Hematopoietic multipotent progenitor cell treated with erythropoietin and hydrocortisone succinate and interleukin-3 and kit ligand, for 4 days (in vitro differentiated cells): ENCODE measurements at places on chromosomes 1 and 21.

DNA sequence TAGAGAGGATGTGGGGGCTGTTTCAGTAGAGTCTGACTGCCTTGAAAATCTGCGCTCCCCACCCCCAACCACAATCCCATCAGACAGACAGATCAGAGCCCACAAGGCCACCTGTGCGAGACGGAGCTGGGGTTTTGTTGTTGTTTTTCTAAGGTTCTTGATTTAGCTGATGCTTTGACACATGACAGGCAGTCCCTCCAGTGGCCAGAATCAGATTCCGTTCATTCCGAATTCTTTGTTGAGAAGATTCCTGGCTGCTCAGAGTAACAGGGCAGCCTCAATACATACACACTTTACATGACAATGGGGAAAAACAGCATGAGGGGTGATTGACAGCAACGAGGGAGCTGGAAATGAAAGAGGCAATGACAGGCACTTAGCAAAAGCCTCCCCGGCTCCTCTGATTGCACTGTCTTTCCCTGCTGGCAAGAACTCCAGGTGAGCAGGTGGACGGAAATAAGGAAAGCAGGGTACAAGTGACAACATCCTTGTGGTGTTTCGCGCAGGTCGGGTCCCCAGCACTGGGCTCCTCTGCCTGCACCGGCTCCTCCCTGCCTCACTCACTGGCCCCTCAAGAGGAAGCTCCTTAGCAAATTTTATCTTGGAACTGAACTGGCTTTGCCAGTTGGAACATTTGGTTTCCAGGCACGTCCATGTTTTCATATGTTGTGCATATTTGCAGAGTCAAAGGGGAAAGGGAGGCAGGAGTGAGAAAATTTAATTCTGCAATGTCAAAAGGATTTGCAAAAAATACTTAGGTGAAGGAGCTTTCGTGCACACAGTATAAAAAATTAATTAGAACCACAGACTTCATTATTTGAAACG is 148.7 kb downstream of the PGBD5 start:
- peak; percentile 43 for DNase-seq

GRCh38 chr1:159185121-159185520 is 13.7 kb downstream of the CADM3 start:
- DNase-seq = no peak

GRCh38 chr1:23823767-23824166 is 1.5 kb downstream of the HMGCL start:
- DNase-seq = no peak

DNA sequence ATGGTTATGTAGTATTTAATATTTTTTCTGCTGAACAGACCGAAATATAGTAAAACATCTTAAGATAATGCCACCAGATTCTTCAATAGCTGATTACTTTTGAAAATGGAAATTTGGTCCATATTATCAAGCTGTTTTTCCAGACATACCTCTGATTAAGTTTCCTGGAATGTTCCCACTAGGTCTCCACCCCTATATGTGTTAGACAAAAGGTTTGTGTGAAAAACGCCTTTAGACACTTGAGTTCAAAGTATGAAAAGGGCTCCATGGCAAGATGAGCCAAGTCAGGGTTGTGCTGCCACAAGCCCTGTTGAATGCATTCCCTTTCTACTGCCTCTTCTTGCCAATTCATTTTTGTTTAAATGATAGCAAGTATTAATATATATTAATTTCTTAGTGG is 52.7 kb downstream of the ZBTB17 start:
- DNase-seq = no peak

DNA sequence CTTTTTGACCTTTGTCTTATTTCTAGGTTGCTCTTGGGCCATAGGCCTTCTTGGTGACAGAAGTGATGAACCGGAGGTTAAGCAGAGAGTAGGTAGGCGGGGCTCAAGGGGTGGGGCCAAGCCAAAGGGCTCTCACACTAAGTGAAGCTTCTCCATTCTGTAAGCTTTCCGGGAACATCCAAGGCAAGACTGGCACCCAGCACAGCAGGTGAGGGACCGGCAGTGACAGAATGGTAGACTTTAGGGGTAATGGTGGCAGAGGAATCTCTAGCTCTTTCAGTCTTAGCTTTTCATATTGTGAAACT is at the start of gene TNFAIP8L2:
TSS of gene TNFAIP8L2 (plus strand) at position 135 of the 305 bp plus-strand sequence. CDS start 2,049 bp downstream, outside the sequence.
- DNase-seq = peak; percentile 94

DNA sequence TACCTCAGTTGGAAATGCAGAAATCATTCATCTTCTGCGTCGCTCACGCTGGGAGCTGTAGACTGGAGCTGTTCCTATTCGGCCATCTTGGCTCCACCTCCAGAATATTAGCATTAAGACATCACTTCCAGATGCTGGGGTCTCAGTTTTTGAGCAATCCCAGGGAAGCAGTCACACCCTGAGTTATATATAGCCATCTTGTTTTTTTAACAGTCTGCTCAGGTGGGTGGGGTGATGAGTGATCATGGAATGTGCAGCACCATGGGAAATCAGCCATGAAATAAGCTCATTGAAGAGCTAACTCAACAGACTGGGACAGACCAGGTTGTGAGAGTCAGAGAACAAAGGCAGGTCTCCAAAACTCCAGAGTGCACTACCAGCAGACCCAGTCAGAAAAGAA is 27.0 kb upstream of the HMGB4 start:
- no peak for DNase-seq

- no peak for DNase-seq
These were observed 159.3 kb downstream of the TTLL7 start for GRCh38 chr1:83839566-83840173.

GRCh38 chr1:1373815-1374588 is 1.0 kb downstream of the AURKAIP1 start:
- no peak for DNase-seq

DNA sequence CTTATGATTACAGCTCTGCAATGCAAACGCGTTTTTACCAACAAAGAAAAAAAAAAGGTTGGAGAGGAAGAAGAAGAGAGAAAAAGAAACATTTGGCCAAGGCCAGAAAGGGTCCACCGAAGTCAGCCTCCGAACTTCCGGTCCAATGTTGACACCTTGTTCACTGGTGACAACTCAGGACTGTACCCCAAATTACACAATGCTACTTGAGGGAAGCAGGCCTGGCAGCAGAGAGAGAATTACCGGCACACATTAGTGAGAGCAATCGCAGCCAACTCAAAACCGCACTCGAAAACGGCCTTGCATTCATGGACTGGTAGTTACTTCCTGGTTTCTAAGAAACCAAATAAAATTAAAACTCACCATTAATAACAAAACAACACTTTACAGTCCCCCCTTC is 652.5 kb downstream of the KIF26B start:
- DNase-seq = peak; percentile 70

GRCh38 chr1:197725044-197725443 is 50.2 kb downstream of the DENND1B start:
- DNase-seq = peak; percentile 64

GRCh38 chr1:94314222-94314858 is 77.0 kb upstream of the ARHGAP29 start:
- no peak for DNase-seq

- DNase-seq = no peak
These were observed 172.9 kb upstream of the ESRRG start for GRCh38 chr1:216896146-216896545.

DNA sequence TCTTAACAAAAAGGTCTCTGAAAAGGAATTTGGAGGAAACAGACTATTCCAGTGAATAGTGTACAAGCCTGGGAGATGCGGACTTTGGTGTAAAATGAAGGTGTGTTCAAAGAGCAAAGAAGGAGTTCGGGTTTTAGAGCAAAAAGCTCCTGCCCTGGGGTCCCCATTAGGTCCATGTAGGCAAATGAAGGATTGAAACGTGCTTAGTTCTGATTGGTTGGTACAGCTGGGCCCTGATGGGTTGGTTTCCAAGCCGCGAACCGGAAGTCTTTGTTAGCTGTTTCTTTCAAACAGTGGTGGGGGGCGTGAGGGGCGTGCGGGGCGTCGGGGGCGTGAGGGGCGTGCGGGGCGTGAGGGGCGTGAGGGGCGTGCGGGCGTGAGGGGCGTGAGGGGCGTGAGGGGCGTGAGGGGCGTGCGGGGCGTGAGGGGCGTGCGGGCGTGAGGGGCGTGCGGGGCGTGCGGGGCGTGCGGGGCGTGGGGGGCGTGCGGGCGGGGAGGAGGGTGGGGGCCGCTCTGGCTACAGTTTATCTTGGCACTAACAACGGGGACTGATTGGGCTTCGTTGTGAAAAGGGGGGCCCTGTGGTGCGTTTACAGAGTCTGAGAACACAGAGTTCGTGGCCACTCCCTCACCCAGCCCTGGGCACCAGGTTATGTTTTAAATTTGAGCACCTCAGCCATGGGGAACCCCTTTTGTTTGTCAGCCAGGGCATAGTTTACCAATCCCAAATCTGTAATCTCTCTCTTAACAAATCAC is 29.4 kb downstream of the LRRC3 start:
- DNase-seq = no peak

GRCh38 chr1:67652800-67653199 is 32.2 kb upstream of the GADD45A start:
- peak; percentile 17 for DNase-seq

GRCh38 chr1:63742526-63742925 is 31.3 kb upstream of the ROR1 start:
- DNase-seq = peak; percentile 10

- no peak for DNase-seq
These were observed 387.4 kb upstream of the PKN2 start for GRCh38 chr1:88296642-88297041.

GRCh38 chr21:44434568-44434925 is 20.8 kb upstream of the LRRC3 start:
- no peak for DNase-seq

GRCh38 chr21:41143596-41144325 is 24.2 kb upstream of the BACE2 start:
- DNase-seq = no peak

DNA sequence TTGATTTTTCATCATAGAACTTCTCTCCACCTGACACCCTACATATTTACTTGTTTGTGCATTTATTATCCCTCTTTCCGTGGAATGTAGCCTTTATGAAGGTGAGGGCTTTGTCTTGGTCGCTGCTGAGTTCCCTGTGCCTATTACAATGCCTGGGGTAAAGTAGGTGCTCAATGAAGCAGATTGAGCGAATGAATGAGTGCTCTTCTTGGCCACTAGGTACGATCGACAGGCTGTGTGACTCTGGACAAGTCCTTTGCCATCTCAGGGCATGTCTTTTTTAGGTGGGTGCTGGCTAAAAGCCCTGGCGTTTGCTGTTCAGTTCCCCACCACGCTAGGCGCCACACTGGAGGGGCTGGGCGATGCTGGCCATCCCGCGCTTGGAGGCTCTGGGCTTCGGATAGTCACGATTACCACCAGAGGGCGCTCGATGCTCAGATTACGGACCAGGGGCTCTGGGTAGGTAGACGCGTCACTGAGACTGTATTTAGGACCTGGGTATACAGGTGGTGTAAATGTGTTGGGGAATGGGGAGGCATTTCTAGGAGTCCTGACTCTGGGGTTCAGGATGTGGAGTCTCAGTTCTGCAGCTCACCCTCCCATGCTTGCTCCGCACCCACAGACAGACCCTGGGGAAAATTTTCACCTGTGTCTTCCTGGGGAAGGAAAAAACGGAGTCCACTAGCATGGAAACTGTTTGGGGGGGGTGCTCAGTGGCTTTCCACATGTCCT is 71.0 kb upstream of the CSF3R start:
- DNase-seq = peak; percentile 87

GRCh38 chr1:2041305-2041704 is 8.9 kb upstream of the PRKCZ start:
- DNase-seq = no peak

GRCh38 chr1:22537441-22538139 is 25.7 kb upstream of the EPHA8 start:
- peak; percentile 26 for DNase-seq

DNA sequence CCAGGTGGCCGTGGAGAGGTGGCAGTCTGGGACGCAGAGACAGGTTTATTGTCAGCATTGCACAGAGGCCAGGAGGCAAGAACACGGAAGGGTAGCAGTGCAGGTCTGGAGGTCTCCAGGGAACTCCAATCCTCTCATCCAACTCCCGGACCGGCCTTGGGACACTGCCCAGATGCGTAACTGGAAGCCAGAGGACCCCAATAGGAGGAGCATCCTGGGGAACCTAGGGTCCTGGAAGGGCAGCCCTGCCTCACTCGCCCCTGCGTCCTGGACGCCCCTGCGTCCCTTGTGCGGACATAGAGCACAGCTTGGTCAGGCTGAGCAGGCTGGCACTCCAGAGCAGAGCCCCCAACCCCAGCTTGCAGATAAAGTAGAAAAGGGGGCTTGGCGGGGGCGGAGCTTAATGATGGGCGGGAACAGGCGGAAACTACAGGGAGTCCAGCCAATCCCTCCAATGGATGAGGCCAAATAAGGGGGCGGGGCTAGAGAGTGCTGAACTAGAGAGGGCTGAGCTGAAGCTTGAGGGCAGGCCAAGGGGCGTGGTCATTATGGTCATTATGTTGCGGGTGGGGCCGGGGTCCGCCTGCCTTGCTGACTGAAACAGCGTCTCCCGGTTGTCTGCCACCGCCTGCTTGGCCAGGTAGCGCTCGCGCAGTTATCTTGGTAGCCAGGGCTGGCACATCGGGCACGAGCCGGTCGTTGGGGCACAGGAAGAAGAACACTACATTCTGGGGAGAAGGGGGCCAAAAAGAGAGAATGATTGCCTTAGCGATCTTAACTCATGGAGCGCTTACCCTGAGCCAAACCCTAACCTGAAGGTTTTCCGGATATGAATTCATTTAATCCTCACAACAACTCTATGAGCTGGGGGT is 3.7 kb upstream of the ARHGEF19 start:
- peak; percentile 97 for DNase-seq

DNA sequence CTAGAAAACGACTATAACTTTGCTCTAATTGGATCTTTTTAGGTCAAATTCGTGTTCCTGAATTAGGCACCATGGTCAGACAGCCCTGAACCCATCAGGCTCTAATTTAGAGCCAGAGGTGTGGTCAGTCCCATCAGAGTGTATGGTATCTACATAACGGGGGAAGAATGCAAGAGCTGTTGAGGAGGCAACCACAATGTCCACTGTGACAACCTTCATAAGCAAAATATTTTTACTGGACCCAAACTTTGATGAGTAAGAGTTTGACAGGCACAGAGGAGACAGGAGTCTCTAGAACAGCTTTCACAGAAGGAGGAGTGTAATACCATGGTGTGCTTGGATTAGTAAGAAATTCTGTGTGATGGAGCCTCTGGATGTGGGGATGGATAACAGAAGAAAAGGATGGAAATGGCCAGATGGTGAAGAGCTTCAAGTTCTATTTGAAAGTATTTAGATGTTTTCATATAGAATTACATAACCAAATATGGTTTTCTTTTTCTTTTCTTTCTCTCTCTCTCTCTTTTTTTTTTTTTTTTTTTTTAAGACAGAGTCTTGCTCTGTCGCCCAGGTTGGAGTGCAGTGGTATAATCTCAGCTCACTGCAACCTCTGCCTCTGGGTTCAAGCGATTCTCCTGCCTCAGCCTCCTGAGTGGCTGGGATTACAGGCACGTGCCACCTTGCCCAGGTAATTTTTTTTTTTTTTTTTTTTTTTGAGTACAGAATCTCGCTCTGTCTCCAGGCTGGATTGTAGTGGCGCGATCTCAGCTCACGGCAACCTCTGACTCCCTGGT is 24.9 kb downstream of the UBE2U start:
- DNase-seq = no peak

- peak; percentile 22 for DNase-seq
These were observed 62.2 kb downstream of the LRRC40 start for GRCh38 chr1:70143048-70143659.

- DNase-seq = peak; percentile 57
These were observed 23.9 kb downstream of the GPR161 start for GRCh38 chr1:168112673-168113305.

- DNase-seq = no peak
These were observed 58.4 kb downstream of the DYRK1A start for GRCh38 chr21:37425001-37425400.

- DNase-seq = no peak
These were observed 12.9 kb upstream of the DNASE2B start for GRCh38 chr1:84385347-84385746.

- no peak for DNase-seq
These were observed 7.1 kb upstream of the RGS16 start for GRCh38 chr1:182611326-182611725.
